ENCODE measurements at places on chromosomes 11 and 22. TPM values are rescaled to one million over a fixed set of nuclear protein-coding genes. Genes with fewer than 3 reads are reported as not detected.

ARHGAP8 gene
- 15.0 TPM for total RNA-seq

DNA sequence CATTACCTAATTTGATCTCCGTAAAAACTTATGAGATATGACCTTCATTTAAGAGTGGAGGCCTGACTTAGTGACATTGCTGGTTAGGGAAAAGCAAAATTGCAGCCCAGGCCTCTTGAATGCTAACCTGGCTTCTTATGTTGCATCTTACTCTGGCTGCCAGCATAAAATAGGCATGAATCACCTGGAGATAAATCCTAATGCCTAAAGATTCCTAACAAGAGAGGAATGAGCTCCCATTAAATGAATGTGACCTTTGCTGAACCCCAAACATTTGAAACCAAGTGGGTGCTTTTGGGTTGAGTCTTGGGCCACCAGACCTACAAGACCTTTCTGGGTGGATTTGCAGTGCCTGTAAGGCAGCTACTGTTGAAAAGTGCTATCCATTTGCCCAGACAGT lies 1145.6 kb upstream of the TENM4 start:
- DNase-seq, result peak; percentile 53

GRCh38 chr22:38260761-38261681 lies 11.8 kb downstream of the TMEM184B start:
- DNase-seq, result no peak

UPK3A gene
- not detected for total RNA-seq

SEC14L2 gene
- total RNA-seq, result 32.6 TPM

DNA sequence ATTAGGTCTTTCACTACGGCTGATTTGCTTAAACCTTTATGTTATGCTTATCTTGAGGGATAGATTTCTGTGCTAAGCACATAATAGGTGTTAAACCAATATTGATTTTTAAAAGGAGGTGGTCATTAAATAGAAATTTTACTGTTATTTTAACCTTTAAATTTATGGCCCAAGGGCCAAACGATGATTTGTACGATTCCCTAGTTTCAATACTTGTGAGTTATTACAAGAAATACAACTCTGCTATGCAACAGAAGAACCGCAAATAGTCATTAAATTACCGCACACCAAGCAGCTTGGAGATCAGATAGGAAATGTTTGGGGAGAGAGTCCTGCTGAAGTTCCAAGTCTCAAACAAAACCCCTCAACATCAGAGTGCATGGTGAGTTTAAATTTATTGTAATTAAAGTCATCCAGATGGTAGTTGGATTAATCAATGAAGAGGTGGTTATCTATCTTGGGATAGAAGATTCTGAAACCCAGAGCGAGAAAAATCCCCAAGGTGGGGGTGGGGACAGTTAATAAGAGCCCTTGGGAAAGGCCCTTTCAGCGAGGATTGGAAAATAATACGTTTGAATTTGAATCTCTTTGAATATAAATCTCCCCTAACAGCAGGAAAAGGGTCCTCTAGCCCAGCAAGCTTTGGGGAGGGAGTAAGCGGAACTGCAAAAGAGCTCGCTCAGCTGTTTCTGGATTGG lies 805 bp upstream of the QSER1 start:
- peak; percentile 17 for DNase-seq

- DNase-seq, result peak; percentile 96
These were observed 39.7 kb downstream of the ME3 start for GRCh38 chr11:86632499-86633269.

KCNE3 gene
- 0.13 TPM for total RNA-seq

SYT8 gene
- total RNA-seq, result 0.53 TPM

MB gene
- not detected for total RNA-seq

DNA sequence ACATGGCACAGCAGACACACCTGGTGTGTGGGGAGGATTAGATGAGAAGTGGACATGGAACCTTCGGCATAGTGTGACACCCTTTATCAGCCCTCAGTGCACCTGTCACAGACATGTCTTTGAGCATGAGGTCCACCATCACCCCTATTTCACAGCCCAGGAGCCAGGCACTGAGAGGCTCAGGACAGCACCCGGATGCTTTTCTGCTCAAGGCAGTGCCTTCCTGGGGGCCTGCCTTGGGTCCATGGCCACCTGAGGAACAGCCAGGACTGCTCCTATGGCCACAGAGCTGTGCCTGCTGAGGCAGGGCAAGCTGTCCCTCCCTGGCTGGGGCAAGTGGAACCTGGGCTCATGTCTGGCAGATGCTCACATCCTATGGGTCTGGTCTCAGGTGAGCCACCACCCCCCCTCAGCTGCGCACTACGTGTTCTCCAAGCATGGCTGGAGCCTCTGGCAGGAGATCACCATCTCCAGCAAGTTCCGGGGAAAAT lies 75.8 kb downstream of the MORC2 start:
- no peak for DNase-seq

OR51E2 gene
- total RNA-seq, result not detected

DNA sequence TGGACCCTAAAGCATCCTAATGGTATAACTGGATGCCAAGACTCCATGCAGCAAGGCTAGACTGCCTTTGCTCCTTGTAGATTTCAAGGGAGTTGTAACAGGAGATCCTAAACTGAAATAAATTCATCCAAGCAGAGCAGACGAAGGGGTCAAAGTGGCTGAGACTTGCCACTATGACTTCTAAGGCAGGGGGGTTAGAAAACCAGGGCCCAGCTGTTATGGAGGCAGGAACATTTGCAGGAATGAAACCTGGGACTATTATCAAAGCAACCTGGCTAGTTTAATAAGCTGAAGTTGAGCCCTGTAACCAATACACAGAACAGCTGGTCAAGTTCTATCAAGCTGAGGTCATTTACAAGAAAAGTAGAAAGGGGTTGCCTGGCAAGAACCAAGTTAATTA lies 122.2 kb upstream of the TRPC6 start:
- DNase-seq, result no peak

DNA sequence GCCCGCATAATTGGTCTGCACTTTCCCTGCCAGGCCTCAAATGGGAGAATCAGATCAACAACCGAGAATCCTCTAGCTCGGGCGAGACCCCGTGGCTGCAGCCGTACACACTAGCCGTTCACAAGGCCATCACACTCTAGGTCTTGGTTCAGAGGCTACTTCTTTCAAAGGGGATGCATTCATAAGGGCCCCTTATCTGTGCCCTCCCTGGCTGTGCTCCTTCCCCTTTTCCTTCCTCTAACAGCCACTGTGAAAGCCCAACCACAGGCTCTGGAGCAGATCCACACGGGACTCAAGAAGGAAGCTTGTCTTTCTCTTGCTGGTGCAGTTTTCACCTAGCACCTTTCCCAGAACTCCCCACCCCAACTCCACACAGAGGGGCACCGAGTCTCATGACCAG lies 24.5 kb downstream of the SMIM38 start:
- no peak for DNase-seq

- no peak for DNase-seq
These were observed 12.0 kb downstream of the SIPA1 start for GRCh38 chr11:65649656-65650546.

DNA sequence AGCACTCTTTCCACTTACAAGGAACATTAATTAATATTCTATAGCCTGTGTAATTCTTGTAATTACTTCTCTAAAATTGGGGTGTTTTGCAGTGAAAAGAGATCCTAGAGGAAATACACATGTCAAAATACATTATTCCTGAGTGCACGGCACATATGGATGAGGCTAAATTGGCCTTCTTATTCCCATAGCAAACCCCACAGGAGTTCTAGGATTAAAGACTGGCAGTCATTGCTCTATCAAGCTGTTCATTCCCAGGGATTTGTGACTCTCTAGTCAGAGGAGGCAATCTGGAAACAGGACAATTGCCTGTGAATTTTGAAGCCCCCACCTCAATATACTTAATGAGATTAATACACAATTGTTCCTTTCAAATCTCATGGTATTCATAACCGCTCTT lies 145.9 kb upstream of the OPCML start:
- DNase-seq, result no peak

GRCh38 chr22:23268877-23269276 lies 88.6 kb downstream of the BCR start:
- DNase-seq, result no peak

All from bronchial epithelial cell (primary cell).